NCI-H510A (cell line): ENCODE measurements at places on chromosomes 4 and X.

DNA sequence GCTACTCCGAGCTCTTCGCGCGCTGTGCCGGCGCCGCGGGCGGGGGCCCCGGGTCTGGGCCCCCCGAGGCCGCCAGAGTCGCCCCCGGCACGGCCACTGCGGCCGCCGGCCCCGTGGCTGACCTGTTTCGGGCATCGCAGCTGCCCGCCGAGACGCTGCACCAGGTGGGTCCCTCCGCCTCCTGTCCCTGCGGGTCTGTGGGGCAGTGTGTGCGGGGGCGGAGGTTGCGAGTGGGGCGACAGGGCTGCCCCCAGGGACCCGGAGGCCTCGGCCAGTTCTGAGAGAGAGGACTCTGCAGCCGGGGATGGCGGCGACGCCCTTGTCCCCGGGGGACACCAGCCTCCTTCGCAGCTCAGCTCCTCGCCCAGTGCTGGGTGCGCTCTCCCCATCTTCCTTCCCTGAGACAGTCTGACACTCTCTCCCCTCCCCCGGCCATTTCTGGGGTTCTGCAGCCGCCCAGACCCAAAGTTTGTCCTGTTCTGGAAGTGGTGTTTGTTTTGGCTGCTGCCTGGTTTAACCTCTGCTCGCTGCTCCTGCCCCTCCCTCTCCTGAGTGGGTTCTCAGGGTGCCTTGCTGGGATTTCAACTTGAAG, 609 bp downstream of the REPS2 start:
- DNase-seq = no peak

GRCh38 chr4:4730249-4730648, 129.2 kb upstream of the MSX1 start:
- no peak for DNase-seq

DNA sequence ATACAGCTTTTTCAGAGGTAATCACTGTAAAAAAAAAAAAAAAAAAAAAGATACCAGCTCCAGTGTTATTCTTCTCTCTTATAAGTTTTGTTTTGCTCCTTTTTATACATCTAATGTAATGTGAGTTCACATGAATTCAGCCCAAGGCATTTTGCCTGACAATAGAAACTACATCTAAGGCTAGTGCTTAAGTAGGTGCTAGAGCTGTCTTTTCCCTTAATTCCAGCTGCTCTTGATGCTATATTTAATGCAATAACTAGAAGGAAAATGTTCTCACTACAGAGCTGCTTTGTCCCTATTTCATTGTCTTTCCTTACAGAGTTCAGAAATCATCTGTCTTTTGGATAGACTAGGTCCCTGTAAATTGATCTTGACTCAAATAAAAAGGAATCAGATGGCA, 150.1 kb downstream of the NAA11 start:
- DNase-seq = no peak

GRCh38 chr4:94469221-94469784, 17.6 kb downstream of the PDLIM5 start:
- DNase-seq = no peak

DNA sequence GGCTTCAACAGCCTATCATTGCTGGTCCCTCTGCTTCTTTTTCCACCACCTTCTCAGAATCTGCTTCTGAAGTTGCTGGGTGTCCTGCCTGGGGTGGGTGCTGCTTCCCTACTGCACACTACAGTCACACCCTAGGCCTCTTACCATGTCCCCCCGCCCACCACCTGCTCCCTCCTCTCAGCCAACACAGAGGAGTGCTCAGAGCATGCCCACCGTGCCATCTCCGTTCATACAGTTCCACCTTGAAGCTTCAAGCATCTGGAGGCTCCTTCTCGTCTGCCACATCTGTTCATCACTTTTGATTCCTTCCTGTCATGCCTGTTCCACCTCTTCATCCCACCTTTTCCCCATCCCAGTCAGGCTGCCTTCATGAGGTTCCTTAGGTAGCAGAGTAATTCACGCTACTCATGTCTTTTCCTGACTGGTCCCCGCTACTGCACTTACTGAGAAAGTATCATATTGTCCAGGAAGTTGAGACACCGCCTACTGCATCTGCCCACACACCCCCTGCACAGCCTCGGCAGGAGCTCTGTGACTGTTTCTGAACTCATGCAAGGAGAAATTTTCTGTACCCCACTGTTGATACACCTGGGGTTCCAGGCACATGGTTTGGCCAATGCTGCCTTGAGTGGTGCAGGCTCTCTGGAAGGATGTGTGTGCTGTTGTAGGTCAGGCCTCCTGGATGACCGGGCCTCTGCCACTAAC, 39.5 kb downstream of the HADH start:
- no peak for DNase-seq

GRCh38 chr4:60404027-60404426, 796.1 kb upstream of the ADGRL3 start:
- no peak for DNase-seq

- DNase-seq = no peak
Observed at GRCh38 chr4:168893807-168894206, 116.2 kb downstream of the CBR4 start.

DNA sequence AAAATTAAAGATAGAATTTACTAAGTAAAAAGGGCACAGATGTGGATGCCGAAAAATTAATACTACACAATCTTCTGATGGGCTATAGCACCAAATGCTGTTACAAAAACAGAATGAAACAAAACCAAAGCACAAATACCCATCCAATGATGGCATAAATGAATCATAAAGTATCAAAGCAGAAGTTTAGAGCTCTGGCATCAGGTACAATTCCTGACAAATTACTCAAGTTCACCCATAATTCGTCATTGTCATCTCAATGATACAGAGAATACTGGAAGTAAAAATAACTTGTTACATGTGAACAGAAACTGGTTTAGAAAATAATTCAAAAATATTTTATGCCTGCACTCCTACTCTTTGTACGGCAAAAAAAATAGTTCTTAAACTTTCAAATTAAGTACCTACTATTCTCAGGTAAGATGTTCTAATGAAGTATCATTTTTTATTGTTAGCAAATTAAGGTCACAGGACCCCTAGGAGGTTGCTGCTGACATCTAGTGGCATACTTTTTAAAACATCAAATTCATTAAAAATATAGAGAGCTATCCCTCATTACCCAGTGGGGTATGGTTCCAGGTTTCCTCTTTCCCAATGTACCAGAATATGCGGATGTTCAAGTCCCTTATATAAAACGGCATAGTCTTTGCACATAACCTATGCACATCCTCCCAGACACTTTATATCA, 126.1 kb downstream of the INPP4B start:
- no peak for DNase-seq

- DNase-seq = no peak
Observed at GRCh38 chr4:33494150-33494549, 2750.2 kb downstream of the ARAP2 start.

DNA sequence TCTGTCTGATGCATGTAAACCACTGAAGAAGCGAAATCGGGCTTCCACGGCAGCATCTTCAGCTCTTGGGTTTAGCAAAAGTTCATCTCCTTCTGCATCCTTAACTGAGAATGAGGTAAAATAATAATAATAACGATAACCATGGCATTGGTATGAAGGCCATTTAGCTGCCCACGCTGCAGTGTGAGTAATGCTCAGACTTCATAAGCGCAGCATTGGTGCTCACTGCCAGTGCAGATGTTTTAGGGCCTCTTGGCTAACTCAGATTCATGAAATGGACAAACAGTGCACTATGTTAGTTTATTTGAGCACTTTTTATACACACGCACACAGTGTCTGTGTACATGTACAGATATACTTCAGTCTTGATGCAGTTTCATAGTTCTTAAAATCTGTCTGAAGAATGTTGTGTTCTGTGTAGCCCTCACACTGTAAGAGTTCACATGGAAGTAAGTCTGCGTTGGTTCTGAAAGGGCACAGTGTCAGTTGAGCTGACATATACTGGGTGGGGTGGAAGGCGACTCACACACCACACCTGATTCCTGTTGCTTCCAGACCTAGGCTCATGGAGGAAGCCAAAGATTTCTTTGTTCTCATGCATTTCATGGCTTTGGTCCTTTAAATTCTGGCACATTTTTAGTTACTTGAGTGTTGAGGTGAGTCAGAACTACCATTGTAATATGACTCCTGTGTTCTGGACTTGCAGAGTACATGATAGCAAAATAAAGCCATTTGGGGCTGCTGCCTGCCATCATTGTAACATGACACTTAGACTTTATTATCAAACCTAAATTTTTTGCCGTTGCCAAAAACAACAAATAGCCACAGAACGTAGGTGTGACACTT, 68.7 kb downstream of the NSD2 start:
- DNase-seq = no peak

- no peak for DNase-seq
Observed at GRCh38 chr4:88725986-88726385, 28.4 kb upstream of the NAP1L5 start.

GRCh38 chr4:176271749-176272148, 2.7 kb upstream of the ASB5 start:
- DNase-seq = no peak

DNA sequence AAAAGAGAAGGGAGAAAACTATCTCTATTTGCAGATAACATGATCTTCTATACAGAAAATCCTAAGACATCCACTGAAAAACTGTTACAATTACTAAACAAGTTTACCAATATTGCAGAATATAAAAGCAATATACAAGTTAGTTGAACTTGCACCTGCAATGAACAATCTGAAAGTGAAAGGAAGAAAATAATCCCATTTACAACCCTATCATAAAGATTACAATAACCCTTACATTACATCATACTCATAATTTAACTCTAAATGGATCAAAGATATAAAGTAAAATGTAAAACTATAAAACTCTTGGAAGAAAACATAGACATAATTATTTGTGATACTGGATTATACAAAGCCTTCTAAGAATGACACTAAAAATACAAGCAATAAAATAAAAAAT, 77.2 kb downstream of the GSTCD start:
- DNase-seq = no peak

DNA sequence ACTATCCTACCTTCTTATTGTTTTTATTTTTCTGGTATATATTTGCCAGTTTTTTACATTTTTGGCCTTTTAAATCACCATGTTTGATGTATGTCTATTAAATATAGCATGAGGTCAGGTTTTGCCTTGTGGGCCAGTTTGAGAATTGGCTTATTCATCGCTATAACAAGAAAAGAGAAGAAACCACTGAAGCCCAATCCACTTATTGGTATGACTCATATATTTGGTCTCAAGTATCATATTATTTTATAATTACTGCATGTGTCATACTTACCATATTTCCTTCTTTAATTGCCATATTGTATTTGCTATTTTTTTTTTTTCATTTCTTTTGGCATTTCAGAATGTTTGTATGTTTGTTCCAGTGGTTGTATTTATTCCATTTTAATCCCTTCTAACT, 99.3 kb downstream of the IRF2 start:
- no peak for DNase-seq

DNA sequence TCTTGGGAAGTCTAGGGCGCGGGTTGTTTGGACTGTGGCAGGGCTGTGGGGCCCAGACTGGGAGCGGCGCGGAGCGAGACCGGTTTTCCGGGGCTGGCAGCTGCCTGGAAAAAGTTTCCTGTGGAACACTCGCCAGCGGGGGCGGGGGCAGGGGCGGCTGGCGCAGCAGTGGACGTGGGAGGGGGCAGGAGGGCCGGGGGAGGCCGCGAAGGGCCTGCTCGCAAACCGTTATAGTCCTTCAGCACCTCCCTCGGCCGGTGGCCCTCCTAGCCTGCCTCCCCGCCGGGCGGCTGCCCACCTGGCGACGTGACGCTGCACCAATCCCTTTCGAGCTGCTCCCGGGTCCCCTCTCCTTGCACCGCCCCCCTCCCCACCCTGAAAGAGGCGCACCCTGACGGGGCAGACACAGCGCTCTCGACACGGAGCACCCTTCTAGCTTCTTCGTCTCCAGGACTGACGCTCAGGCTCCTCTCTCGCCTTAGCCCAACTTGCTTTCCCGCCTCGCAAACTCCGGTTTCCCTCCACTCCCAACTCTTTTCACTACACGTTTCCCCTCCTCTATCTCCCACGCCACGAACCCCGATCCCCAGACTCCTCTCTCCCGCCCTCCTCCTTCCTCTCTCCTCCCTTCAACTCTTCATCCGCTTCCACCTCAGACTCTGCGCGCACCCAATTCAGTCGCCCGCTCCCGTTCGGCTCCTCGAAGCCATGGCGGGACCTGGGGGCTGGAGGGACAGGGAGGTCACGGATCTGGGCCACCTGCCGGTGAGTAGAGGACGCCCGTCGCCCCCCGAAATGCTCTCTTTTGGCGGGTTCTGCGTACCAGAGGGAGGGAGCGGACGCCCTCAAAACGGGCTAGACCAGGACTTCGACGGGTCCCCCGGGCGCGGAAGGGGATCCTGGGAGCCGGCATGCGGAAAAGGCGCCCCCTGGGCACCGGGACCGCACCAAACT, at the start of gene NRK:
TSS of gene NRK (plus strand) at position 402 of the 954 bp plus-strand sequence. CDS start at position 709, 307 bp downstream.
- peak; percentile 0 for DNase-seq

DNA sequence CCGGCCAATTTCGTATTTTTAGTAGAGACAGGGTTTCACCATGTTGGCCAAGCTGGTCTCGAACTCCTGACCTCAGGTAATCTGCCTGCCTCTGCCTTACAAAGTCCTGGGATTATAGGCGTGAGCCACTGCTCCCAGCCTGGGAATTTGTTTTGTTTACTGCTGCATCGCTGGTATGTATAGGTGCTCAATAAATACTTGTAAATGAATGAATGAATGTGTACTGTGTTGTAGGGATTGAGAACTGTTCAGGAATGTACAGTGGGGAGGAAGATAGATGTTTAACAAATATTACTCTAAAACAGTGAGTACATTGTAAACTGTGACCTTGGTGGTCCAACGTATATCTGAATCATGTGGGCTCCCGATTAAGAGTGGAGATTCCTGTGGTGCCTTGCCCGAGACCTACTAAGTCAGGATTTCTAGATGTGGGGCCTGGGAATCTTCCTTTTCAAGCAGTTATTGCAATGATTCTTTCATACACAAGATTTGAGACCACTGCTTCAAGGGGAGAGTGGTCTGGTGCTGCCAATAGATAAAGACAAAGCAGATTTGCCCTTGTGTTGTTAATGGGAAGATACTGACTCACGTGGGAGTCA, 41.0 kb downstream of the WWC2 start:
- DNase-seq = no peak

DNA sequence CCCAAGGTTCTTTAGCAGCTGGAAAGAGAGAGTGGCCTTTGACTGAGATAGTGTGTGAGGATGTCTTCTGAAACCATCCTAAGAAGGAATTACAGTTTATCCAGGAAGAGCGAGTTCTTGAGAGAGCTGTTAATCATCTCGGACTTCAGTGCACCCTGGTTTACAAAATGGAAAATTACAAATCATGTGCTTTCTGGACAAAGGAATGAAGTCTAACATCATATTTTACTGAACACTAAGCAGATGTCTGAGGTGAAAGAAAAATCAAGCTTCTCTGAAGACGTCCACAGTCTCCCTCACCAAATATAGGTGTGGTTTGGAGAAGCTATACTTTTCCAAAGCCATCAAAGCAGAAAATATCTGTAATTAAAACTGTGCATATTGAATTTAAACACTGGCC, 30.8 kb upstream of the CYP2U1 start:
- no peak for DNase-seq

- no peak for DNase-seq
Observed at GRCh38 chr4:3285558-3286334, 7.1 kb upstream of the RGS12 start.

- no peak for DNase-seq
Observed at GRCh38 chr4:113740857-113741379, 20.6 kb downstream of the CAMK2D start.

- no peak for DNase-seq
Observed at GRCh38 chrX:43165343-43165920, 387.5 kb upstream of the PPP1R2C start.
